T-cell (primary cell): ENCODE measurements at places on chromosomes 4 and X.

DNA sequence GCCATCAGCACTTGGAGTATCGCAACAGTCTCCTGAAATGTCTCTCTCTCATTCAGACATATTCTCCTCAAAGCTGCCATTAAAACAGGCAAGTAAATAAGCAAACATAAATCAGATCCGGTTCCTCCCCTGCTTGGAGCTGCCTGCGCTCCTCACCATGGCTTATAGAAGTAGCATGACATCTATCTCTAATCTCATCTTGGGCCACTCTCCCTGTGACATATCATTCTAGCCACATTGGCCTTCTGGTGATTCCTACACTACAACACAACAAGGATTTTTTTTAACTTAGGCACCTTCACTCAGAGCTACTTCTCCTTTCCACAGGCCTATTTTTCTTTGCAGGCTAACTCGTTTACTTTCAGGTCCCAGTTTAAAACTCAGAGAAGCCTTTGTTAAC lies 387.9 kb downstream of the ARHGAP24 start:
- DNase-seq, result no peak

- DNase-seq, result no peak
Measured at GRCh38 chr4:155789982-155790381, 31.2 kb downstream of the GUCY1B1 start.

- no peak for DNase-seq
Measured at GRCh38 chrX:15834827-15835595, 19.6 kb downstream of the AP1S2 start.

DNA sequence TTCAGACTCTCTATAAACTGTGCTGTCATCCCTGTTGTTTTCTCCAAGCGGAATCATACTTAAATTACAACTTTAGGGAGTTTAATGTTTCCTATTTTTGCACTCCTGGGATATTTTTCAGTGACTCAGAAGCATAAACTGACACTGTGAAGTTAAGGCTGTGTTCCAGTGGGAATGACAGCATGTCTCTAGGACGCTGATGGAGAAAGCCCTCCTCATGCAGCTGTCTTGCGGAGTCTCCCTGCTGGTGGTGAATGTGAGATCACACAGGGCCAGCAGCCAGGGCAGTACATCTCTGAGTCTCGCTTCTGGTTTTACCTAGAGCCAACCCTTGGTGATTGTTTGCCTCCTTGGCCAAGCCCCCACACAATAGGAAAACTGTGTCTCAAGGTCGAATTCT lies 53.3 kb downstream of the NFKB1 start:
- no peak for DNase-seq

- DNase-seq, result no peak
Measured at GRCh38 chr4:173532725-173533511, 2.9 kb upstream of the HAND2 start.

- DNase-seq, result no peak
Measured at GRCh38 chr4:141275834-141276233, 55.1 kb downstream of the ZNF330 start.
